GM20000 (cell line): ENCODE measurements at places on chromosomes 2 and 18.

GRCh38 chr2:20169796-20170703 lies 54.9 kb downstream of the SDC1 start:
- no peak for DNase-seq

DNA sequence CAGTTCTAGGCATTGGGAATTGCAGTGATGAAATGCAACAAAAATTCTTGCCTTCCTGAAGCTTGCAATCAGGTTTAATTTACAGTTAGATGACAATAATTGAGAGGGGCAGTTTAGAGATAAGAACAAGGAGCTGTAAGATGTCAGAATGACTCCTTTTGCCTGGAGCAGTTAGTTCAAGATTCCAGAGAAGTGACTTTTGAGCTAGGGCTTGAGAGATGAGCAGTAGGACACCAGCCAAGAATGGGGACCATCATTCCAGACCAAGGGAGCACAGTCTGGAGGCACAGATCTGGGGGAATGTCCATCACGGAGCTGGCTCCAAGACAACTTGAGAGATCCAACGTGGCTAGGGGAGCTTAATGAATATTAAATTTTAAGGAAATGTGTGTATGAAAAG lies 26.8 kb downstream of the CACNB4 start:
- DNase-seq = no peak

GRCh38 chr2:27773959-27774358 lies 2.4 kb downstream of the MRPL33 start:
- no peak for DNase-seq

DNA sequence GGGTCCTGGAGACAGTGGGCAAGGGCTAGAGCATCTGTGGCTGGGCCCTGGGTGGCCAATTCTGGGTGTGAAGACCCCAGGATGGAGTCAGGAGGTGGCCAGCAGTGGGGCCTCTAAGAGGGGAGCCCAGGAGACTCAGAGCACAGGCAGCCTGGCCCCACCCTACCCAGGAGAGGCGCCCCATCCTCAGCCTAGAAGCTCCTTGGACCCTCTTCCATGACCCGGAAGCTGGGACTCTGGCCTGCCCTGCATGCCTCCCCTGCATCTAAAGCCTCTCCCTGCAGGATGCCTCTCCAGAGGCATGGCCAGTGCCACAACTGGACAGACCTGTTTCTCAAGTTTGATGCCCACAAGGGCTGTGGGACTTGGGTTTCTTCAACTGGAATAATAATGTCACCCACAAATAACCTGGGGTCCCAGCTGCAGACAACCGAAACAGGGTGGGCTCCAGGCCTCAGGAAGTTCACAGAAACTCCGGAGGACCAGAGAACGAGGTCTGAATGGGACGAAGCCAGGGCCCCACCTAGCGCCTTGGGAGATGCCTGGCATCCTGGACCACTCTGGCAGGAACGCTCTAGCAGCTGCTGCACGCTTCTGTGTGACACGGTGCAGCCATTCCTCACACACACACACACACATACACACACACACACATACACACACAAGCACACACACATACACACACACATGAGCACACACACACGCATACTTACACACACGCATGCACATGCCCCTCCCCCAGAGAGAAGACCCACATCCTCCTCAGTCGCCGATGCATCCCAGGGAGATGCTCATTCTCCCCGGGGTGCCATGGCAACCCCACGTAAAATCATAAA lies 16.4 kb downstream of the KCNIP3 start:
- DNase-seq = no peak
